ENCODE measurements at places on chromosomes 2 and 18.

DNA sequence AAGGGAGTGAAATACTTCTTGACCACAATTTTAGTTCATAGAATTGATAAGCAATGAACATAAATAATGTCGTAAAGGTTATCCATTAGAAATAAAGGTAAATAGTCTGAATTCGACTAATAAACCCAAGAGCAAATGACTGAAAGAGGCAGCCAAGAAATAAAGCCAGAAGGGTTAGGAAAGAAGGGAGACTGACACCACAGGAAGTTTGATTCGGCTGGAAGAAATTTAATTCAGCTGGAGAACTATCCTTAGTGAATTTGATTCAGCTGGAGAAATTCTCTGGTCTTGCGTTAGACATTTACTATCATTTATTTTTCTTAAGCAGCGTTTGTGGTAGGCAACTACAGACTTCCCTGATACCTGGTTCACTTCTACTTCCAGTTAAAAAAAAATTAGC, 429.6 kb downstream of the PID1 start:
- no peak for DNase-seq

DNA sequence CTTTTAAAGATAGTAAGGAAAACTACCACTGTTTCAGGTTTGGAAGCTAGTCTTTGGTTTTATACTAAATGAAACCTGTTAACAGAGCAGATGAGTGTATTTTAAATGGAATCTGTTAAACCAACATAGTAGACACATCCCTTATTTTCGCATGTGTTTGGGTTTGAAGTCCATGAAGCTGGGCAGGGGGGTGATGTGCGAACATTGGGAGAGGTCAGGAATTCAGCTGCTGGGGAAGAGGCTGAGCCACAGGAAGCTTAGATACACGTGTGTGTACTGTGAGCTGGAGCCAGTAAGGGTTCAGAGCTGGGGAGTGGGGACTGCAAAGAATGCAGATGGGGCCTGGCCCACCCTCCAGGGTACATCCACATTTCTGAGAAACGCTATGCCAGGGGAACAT, 176.9 kb downstream of the VAPA start:
- DNase-seq, result no peak

- DNase-seq, result peak; percentile 21
Observed at GRCh38 chr2:182980115-182980514, 58.1 kb downstream of the NCKAP1 start.

- DNase-seq, result no peak
Observed at GRCh38 chr2:121489911-121490583, 40.6 kb upstream of the RNU4ATAC start.

DNA sequence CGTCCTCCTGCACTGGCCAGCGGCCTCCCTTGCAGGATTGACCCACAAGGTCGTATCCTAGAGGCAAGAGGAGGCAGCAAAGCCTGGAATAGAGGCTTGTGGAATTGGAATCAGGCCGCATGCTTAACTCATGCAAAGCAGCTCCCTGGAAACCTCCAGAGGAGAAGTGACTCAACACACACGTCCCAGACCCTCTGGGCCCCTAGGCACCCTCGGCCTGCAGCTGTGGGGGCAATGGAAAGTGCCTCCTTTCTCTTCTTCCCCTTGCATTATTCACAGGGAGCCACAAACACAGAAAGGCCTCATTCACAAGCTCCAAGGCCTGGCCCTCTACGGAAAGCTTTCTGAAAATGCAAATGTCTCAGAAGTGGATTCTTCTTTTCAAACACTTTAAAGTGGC, 19.6 kb downstream of the SPATA3 start:
- DNase-seq, result no peak

DNA sequence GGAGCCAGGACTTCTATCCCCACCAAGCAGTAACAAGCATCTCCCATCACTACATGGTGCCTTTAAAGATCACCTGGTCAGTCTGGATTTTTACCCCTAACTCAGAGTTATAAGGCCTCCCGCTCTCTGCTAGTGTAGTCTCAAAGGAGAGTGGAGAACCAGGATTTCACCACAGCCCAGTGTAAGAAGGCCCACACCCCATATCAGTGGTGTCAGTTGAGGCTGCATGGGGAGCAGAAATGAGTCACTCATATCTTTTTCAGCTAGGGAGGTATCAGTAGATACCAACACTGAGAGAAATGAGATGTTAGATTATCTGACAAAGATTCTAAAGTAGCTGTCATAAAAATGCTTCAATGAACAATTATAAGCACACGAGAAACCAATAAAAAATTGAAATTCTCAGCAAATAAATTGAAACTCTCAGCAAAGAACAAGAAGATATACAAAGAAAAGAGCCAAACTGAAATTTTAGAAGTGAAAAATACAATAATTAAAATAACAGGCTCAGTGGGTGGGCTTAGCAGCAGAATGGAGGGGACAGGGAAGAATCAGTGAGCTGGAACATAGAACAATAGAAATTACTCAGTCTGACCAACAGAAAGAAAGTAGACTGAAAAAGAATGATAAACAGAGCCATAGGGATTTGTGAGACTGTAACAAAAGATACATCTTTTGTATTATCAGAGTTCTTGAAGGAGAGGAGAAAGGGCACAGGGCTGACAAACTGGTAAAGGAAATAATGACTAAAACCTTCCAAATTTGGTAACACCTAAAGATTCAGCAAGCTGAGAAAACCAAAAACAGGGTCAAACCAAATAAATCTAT, 257.7 kb downstream of the ANAPC1 start:
- DNase-seq, result no peak

- peak; percentile 54 for DNase-seq
Observed at GRCh38 chr18:55838841-55839240, 250.8 kb upstream of the TCF4 start.

- DNase-seq, result no peak
Observed at GRCh38 chr2:215966274-215966673, 47.1 kb downstream of the MREG start.

DNA sequence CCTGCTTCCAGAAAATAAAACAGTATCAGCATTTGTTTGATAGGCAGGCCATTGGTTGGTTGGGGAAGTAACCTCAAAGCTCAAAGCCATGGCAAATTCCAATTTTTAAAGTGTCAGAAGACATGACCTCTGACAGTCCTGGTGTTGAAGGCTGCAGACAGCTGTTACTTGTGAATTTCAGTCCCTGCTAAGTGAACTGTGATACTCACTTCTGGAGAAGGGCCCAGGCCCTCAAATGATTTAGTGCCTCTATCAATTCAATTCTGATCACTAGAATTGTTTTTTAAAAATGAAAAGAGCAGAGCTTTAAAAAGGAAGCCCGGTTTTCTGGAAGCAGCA, 23.1 kb downstream of the MRPL44 start:
- no peak for DNase-seq

Data from stromal cell of bone marrow (primary cell).